ENCODE measurements at places on chromosomes 1 and 21. TPM values are rescaled to one million over a fixed set of nuclear protein-coding genes. Genes with fewer than 3 reads are reported as not detected.

- H3K36me3 ChIP-seq: no peaks in the 10 kb centered on the region
- no peak overlapping the region for H3K4me3 ChIP-seq
- no peaks in the 10 kb centered on the region for H3K27me3 ChIP-seq
- no peak for DNase-seq
- H3K4me1 ChIP-seq: no peaks in the 10 kb centered on the region
- no peak overlapping the region for H3K27ac ChIP-seq
These were observed 72.0 kb downstream of the UMODL1 start for GRCh38 chr21:42143111-42143510.

Gene B3GALT5
- total RNA-seq: 7.0 TPM

Gene ZNF672
- 23.6 TPM for total RNA-seq

Gene C1QA
- 5.9 TPM for total RNA-seq

DNA sequence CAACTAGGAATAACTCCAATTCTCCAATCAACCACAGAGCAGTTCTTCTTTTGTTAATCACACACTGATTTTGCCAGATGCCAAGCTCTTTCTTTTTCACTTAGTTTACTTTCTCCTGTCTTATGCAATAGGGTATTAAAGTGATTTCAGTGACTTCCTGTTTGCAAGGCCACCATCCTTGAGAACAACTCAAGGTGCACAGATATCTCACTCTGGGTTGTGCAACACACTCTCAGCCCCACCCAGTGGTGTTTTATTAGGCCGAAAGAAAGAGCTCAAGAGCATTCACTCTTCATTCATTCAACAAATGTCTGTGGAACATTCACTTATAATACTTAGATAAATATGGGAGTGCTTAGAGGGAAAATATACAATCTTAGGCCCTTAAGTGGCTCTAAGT, 352.5 kb downstream of the ZNF326 start:
- H3K27me3 ChIP-seq: no peaks in the 10 kb centered on the region
- peak; percentile 49 for DNase-seq
- H3K36me3 ChIP-seq: no peaks in the 10 kb centered on the region
- no peak overlapping the region for H3K27ac ChIP-seq
- H3K4me3 ChIP-seq: no peak overlapping the region

DNA sequence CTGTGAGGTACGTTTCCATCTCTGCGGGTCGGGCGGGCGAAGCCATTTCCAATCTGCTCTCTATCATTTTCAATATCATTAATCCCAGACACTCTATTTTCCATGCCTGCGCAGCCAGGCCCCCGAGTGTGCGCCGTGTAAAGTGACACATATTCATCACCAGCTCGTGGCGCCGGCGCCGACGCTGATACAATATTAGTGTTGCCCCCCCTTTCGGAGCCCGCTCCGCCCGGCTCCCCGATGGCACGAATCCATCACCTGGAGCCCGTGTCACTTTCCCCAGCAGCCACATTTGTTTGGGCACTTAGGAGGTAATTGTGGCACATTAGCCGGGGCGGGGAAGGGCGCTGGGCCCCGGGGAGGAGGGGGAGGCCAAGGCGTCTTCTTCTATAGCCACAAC, 33.7 kb upstream of the DMBX1 start:
- H3K27me3 ChIP-seq: peaks cover 71% of the 10 kb centered on the region
- no peak overlapping the region for H3K27ac ChIP-seq
- H3K36me3 ChIP-seq: no peaks in the 10 kb centered on the region
- DNase-seq: no peak
- H3K4me1 ChIP-seq: no peaks in the 10 kb centered on the region
- H3K4me3 ChIP-seq: no peak overlapping the region

Gene CGN
- 66.4 TPM for total RNA-seq

- no peaks in the 10 kb centered on the region for H3K4me1 ChIP-seq
- H3K27me3 ChIP-seq: no peaks in the 10 kb centered on the region
- no peak overlapping the region for H3K4me3 ChIP-seq
These were observed 189.1 kb upstream of the RNPC3 start for GRCh38 chr1:103336408-103336807.

DNA sequence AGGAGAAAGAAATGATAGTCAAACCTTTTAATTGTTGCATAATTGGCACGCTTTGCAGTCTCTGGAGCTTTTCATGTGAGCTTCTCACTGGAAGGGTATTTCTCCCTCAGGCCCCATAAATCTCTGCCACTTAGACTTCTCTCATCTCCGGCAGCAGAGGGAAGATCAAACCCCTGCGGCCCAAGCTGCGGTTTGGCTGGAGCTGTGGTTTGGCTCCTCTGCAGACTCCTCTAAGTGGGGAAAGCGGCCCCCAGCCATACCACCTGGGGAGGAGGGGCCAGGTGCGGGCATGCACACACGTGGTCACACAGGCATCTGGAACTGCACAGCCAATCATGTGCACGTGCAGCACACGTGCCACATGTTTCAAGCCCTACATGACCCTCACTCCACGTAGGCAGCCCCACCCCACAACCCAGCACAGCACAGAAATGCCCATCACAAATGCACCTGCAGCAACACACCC, 58.3 kb downstream of the UBE2T start:
- no peaks in the 10 kb centered on the region for H3K27me3 ChIP-seq
- peaks cover 22% of the 10 kb centered on the region for H3K4me1 ChIP-seq
- H3K27ac ChIP-seq: no peak overlapping the region
- peak; percentile 57 for DNase-seq

Gene SPRR2E
- not detected for total RNA-seq

DNA sequence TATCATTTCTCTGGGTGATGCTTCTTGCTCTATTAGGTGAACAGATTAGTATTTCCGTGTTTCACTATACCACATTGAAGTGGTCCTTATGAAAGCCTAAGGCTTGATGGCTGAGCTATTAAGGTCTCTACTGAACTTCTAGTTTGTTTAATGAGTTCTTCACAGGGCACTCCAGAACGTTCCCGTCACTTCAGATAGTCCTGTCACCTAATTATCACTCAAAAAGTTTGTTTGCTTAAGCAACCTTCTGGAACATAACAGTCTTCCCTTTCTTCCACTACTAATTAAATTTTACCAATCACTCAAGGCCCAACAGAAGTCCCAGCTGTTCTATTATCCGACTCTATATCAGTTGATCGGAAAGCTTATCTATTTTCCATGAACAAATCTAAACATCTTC, 104.6 kb upstream of the ZC3H11B start:
- no peak overlapping the region for H3K4me3 ChIP-seq
- no peak overlapping the region for H3K27ac ChIP-seq
- no peaks in the 10 kb centered on the region for H3K4me1 ChIP-seq
- no peaks in the 10 kb centered on the region for H3K27me3 ChIP-seq
- no peaks in the 10 kb centered on the region for H3K36me3 ChIP-seq

DNA sequence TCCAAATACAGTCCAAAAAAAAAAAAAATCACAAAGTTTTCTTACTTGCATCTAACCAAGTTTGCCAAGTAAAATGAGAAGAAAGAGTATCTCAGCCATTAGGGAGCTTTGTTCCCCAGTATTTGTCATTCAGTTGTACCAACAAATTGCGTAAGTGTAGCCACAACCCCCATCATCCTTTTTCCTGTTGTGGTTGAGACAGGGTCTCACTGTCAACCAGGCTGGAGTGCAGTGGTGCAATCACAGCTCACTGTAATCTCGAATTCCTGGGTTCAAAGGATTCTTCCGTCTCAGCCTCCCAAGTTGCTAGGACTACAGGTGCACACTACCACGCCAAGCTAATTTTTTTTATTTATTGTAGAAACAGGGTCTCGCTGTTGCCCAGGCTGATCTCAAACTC, 9.5 kb downstream of the STX6 start:
- DNase-seq: no peak
- H3K36me3 ChIP-seq: no peaks in the 10 kb centered on the region
- H3K27ac ChIP-seq: no peak overlapping the region
- peaks cover 5% of the 10 kb centered on the region for H3K4me1 ChIP-seq
- H3K27me3 ChIP-seq: no peaks in the 10 kb centered on the region
- H3K4me3 ChIP-seq: no peak overlapping the region

DNA sequence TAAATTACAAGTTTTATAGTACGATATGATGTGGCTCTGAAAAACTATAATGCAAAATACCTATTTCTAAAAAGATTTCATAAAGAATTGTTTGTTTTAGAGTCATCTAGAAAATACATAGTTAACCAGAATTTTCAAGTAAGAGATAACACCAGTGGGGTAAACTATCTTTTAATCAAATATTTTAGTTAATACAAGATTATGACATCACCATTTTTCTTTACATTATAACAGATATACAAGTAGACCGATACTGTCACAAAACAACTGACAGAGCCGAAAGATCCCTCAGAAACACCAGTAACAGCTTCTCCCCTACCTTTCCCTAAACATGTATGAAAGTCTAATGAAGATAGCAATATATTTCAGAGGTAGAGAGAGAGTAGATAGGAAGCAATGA, 54.2 kb downstream of the EPS15 start:
- H3K4me1 ChIP-seq: peaks cover 6% of the 10 kb centered on the region
- H3K36me3 ChIP-seq: no peaks in the 10 kb centered on the region
- no peak overlapping the region for H3K27ac ChIP-seq
- DNase-seq: no peak
- H3K4me3 ChIP-seq: no peak overlapping the region

DNA sequence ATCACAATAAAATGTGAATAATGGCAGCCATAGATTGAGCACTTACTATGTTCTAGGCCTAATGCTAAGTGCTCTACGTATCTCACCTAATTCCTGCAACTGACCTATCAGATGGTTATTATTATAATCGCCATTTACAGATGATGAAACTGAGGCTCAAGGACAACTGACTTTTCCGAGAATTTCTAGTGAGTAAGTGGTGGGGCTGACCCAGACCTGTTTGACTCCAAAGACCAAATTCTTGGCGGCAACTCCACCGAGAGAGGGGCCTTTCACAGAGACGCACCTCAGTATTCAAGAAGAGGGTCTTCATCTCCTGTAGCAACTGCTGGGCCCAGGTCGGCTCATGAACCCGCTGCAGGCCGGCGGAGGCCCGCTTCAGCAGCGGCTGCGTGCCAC, 573 bp downstream of the TMEM234 start:
- H3K4me1 ChIP-seq: peaks cover 24% of the 10 kb centered on the region
- no peak for DNase-seq
- H3K27ac ChIP-seq: peak overlapping the region; percentile 97
- H3K27me3 ChIP-seq: no peaks in the 10 kb centered on the region
- peak overlapping the region; percentile 65 for H3K4me3 ChIP-seq

Gene ANGPTL7
- 19.7 TPM for total RNA-seq

- H3K4me3 ChIP-seq: no peak overlapping the region
- peaks cover 98% of the 10 kb centered on the region for H3K27me3 ChIP-seq
- no peaks in the 10 kb centered on the region for H3K36me3 ChIP-seq
These were observed 4.2 kb upstream of the SIM2 start for GRCh38 chr21:36694593-36695282.

DNA sequence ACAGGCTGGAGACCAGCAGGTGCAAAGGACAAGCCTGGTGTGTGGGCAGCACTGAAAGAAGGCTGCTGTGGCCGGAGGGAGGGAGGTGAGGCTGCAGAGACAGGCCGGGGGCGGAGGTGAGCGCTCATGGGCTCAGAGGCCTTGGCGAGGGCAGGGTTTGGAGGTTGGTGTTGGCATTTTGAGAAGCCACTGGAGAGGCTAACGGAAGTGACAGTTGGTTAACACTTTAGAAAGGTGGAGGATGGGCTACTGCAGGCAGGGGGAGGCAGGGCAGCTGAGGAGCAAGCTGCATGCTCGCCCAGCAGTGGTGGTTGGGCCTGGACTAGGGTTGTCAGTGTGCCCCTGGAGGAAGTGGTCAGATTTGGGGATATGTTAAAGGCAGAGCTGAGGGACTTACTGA, 37.5 kb downstream of the QSOX1 start:
- no peak overlapping the region for H3K4me3 ChIP-seq
- no peak for DNase-seq
- no peaks in the 10 kb centered on the region for H3K4me1 ChIP-seq
- no peaks in the 10 kb centered on the region for H3K27me3 ChIP-seq
- no peaks in the 10 kb centered on the region for H3K36me3 ChIP-seq

- no peaks in the 10 kb centered on the region for H3K36me3 ChIP-seq
- no peaks in the 10 kb centered on the region for H3K4me1 ChIP-seq
- H3K27me3 ChIP-seq: no peaks in the 10 kb centered on the region
- no peak overlapping the region for H3K27ac ChIP-seq
- H3K4me3 ChIP-seq: no peak overlapping the region
- no peak for DNase-seq
These were observed 103.7 kb upstream of the PDC start for GRCh38 chr1:186564582-186564981.

GRCh38 chr1:212162635-212163034, 122.6 kb upstream of the PPP2R5A start:
- H3K4me3 ChIP-seq: no peak overlapping the region
- no peaks in the 10 kb centered on the region for H3K4me1 ChIP-seq
- DNase-seq: no peak
- no peak overlapping the region for H3K27ac ChIP-seq
- H3K27me3 ChIP-seq: no peaks in the 10 kb centered on the region
- H3K36me3 ChIP-seq: no peaks in the 10 kb centered on the region

GRCh38 chr1:87370544-87370943, 41.9 kb downstream of the LMO4 start:
- peaks cover 13% of the 10 kb centered on the region for H3K4me1 ChIP-seq
- no peak overlapping the region for H3K4me3 ChIP-seq
- no peak overlapping the region for H3K27ac ChIP-seq
- no peaks in the 10 kb centered on the region for H3K27me3 ChIP-seq
- DNase-seq: no peak

Gene LRRC71
- not detected for total RNA-seq

DNA sequence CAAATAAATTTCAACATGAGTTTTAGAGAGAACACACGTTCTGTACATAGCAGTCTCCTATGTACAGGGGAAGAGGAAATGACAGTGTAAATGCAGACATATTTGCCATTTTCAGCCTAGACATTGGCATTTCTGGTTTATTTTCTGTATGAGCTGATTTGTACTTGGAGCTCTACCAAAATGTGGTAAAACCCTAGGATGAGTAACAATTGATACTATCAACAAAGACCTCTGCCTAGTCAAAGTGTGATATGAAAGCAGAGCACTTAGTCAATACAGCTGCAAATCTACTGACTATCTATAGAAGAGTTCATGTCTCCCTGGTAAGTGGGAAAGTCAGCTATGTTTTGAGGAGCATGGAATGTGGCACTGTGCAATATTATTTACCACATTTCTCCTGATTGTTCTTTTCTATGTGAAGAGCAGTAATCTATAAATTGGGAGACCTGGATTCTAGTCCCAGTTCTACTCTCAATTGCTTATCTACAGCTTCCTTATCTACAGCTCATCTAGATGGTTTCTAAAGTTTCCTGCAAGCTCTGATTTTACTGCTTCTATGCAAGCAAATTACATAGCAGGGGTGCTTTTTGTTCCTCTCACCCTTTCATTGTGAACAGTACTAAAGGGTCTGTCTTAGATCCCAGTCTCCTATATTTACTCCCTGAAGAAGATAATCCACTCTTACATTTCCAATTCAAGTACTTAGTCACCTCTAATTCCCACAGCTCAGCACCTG, 334.2 kb downstream of the NTNG1 start:
- H3K36me3 ChIP-seq: no peaks in the 10 kb centered on the region
- H3K4me1 ChIP-seq: no peaks in the 10 kb centered on the region
- H3K4me3 ChIP-seq: no peak overlapping the region
- DNase-seq: no peak
- H3K27me3 ChIP-seq: no peaks in the 10 kb centered on the region
